T-helper 9 cell (primary cell): ENCODE measurements at places on chromosomes 2 and 18.

DNA sequence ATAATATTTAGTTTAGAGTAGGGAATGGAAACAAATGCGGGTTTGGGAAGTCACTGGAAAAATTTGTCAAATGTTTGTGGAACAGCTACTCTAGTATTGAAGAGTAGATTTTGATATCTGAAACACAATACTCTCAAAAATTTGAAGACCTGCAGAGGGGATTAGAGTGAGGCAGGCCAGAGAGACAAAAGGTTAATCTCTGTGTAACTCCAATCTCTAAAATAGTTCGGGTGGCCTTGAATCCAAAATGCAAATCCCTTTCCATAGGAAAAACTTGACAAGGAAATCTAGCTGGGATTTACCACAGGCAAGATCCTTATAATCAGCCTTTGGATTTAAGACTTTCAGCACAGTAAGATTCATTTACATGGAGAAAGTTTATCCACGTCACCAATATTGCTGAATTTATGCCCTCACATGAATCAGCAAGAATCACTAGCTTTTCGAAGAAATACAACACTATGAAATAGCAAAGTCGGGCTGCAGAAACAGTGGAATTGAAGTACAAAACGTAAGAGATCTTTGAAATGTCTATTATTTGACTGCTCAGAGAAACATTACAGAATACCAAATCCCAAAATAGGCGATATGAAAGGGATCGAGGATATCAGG, 423.7 kb upstream of the ZNF804A start:
- DNase-seq = no peak

- no peak for DNase-seq
Observed at GRCh38 chr2:200860092-200860795, 4.2 kb downstream of the CLK1 start.

- DNase-seq = no peak
Observed at GRCh38 chr2:46257476-46257875, 39.7 kb upstream of the EPAS1 start.

DNA sequence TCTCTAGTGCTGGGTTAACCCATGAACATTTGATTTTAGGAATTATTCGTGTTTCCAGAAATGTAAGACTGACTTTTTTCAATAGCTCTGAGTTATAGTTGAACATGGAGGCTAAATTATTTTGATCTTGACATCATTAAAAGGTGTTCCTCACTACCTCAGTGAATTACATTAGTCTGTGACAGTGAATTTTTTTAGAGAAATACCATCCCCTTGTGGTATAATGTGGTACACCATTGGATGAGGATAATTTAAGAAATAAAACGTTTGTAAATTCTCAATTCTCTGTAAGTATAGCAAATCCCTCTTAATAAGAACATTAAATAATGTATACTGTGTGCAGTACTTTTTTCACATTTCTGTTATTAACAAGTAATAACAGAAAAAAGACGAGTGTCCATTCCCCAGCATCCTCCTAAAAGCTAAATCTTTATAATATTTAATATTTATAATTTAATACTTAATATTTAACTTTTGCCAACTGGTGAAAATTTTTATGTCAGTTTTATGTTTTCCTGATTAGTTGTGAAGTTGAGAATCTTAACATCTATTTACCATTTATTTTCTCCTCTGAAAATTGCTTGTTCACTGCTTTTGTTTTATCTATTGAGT, 70.3 kb upstream of the CWC22 start:
- DNase-seq = no peak

DNA sequence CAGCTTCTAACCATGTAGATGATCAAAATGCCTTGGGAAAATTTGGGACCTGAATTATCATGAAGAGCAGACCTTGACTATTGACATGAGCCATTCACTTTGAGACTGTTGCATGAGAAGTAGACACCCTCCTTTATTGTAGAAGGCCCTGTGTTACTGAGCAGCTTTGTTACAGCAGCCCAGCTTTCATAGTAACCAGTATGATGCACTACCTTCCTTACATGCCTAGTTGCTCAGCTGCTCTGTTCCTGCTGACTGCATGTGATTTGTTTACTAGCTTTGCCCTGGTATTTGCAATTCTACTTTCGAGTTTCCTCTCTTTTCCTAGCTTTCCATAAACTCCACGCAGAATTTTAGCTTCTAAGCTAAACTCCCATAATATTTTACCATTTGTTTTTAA, 11.2 kb upstream of the FN1 start:
- no peak for DNase-seq
